Naive thymus-derived CD8-positive, alpha-beta T cell (primary cell): ENCODE measurements at places on chromosomes 7 and 10.

DNA sequence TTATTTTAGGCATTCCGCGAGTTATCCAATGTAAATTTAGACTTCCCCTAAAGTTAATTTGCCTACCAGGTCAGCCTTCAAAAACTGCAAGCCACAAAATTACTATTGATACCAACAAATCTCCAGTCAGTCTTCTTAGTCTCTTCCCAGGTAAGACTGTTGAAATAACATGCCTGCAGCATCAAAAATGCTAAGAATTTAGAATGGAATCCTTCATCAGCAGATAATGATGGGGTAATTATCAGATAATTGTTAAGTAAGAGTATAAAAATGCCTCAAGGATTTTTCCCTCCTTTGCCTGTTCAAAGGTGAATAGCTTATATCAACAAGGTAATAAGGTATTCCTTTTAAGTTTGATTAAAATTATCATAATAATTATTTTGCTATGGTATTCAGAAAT is 228.5 kb downstream of the BBS9 start:
- DNase-seq, result no peak

DNA sequence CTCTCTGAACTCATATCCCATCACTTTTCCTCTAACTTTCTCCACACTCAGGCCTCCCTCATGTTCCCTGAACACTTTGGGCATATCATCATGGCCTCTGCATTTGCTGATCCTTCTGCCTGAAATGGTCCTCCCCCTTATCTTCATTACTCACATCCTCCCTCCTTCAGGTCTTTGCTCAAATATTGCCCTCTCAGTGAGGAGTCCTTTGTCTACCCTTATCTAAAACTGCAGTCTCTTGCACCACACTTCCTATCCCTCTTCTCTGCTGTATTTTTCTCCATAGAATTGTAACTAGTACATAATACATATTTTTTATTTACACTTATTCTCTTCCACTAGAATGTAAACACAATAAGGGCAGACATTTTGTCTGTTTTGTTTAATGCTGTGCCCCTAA is 41.7 kb downstream of the DNAJC1 start:
- no peak for DNase-seq

DNA sequence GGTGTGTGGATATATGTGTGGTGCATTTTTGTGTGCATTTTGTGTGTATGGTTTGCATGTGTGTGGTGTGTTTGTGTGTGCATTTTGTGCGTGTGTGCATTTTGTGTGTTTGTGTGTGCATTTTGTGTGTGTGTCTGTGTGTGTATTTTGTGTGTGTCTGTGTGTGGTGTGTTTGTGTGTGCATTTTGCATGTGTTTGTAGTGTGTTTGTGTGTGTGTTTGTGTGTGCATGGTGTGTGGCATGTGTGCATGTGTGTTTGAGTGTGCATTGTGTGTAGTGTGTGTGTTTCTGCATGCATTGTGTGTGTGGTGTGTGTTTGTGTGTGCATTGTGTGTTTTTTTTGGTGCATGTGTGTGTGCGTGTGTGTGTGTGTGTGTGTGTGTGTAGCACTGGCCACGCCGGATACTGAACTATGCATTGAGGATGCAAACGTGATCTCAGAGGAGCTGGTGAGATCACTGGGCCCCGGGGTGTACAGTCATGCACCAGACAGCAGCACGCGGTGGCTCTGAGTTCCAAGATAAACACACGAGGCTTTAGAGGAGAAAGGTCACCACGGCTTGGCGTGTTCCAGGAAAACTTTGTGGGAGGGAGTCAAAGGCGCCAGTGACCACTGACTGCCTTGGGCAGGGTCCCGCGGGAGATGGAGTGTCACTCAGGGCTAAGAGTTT is 106.6 kb upstream of the SHH start:
- DNase-seq, result no peak

GRCh38 chr7:31734456-31734855 is 47.4 kb downstream of the PPP1R17 start:
- DNase-seq, result no peak

- DNase-seq, result no peak
Observed at GRCh38 chr10:86290933-86291615, 75.5 kb downstream of the GRID1 start.

DNA sequence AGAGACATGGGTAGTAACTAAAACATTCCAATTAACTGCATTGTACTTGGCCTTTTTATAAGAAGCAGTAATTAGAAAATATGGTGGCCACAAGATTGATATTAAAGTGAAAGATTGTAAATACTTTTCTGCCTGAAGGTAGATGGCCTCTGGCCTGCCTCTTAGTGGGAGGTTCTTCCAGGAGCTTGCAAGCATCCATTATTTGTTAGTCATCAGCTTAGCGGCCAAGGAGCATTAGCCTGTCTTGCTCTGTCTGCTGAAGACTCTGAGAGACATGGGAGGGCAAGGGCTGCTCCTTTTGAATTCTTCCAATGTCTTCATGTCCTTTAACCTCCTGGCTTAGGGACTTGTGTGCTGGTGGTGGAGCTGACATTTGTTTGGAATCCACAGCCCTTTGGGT is 80.4 kb downstream of the TCF7L2 start:
- DNase-seq, result no peak

GRCh38 chr10:21602313-21602712 is 68.3 kb downstream of the MLLT10 start:
- no peak for DNase-seq

DNA sequence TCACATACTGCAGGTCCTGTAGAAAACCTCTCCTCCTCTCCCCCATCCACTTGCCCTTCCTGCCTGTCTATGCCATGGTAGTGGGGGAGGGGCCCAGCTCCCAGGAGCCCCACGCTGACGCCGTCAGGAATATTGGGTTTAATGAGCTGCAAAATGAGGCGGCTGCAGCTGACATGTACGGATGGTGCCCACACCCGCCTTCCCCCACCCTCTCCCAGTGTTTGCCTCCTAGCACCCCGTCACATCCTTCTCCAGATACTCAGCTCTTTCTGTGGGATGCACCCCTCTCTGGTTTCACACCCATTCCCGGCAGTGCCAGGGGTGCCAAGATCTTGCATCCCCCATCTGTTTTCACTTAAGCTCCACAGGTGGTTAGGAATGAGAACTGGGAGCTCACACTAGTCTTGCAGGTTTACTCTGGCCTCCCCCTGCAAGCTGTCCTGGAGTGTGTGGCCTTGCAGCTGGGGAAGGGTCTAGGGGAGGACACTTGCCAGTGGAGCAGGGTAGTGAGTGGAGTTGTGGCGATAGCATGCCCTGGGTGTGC is 26.1 kb downstream of the GBX1 start:
- no peak for DNase-seq

- no peak for DNase-seq
Observed at GRCh38 chr7:120554960-120555571, 282.1 kb downstream of the KCND2 start.

- DNase-seq, result no peak
Observed at GRCh38 chr7:134089446-134089845, 37.7 kb upstream of the LRGUK start.

- DNase-seq, result no peak
Observed at GRCh38 chr7:153808117-153808516, 244.1 kb upstream of the DPP6 start.

- no peak for DNase-seq
Observed at GRCh38 chr7:151707105-151707469, 169.8 kb downstream of the PRKAG2 start.

GRCh38 chr7:96016735-96017134 is 244.4 kb downstream of the DYNC1I1 start:
- no peak for DNase-seq

DNA sequence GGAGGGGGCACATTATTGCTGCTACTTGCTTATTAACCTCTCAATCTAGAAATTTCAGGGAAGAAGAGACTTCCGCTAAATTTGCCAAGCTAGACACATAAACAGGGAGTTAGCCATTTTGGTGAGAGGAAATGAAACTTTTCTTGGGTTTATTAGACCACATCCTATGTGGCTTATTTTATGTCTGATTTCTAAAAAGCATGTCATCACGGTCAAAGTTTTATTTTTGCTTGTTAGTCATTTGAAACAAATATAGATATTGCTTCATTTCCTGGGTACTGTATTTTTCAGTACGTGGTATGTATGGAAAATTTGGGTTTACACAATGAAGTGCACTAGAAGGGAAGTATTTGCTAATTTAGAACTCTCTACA is 144.1 kb downstream of the TCF7L2 start:
- DNase-seq, result no peak

- DNase-seq, result no peak
Observed at GRCh38 chr10:61301575-61301974, 151.6 kb downstream of the TMEM26 start.

- DNase-seq, result no peak
Observed at GRCh38 chr7:21125297-21125696, 302.6 kb upstream of the SP4 start.

GRCh38 chr7:157516911-157517781 is 180.3 kb downstream of the DNAJB6 start:
- DNase-seq, result no peak

DNA sequence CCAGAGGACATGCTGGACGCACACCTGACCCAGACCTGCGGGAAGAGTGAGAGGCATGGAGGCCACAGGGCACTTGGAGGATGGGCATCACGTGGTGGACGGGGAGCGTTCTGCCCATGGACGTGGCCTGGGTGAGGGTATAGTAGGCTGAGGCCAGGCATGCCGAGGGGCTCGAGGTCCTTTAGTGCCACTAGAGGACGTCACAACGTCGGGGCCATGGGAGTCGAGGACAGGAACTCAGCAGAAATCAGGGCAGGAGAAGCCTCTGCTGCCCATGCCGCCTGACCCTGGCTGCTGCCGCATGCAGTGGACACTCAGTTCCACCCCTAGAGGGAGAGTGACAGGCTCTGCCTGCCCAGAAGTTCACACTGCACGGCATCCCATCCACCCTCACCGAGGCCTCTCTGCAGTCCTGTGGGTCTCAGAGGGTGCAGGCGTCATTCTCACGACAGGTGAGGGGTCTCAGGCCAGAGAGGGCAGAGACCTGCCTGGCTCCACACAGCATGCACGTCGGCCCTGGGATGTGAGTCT is 198.7 kb downstream of the ADARB2 start:
- peak; percentile 40 for DNase-seq

- DNase-seq, result no peak
Observed at GRCh38 chr10:95125582-95125981, 56.3 kb upstream of the CYP2C8 start.

DNA sequence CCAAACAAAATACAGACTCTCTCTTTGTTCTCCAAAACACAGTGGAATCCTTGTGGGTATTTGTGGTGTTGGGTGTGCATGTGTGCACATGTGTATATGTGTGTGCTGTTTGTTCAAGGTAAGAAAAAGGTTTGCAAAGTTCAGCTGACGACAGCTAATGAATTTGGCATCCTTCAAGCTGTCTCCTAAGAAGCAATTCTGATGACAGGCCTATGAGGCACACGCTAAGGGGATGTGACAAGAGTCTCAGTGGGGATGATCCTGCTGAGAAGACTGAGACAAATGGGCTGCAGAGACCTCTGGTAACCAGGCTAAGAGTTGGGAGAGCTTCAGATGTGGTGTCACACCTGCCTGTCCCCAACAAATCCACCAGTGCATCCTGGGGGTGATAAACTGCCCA is 26.5 kb upstream of the CELF2 start:
- DNase-seq, result no peak

DNA sequence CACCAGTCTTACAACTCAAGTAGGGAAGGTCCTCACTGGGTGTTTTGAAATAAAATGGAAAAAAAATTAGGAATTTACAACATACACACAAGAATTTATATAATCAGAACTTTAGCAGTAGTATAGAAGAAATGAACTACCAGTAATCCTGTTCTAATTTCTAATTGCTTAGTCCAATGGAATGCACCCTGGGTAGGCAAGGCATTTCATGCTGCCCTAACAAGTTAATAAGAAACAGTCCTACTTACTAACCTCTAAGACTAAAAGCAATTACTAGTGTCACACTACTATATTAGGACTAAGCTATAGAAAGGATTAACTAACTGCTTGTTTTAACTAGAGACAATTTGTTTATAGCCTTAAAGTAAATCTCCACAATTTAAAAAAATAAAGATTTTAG is 158.1 kb downstream of the BTAF1 start:
- no peak for DNase-seq

GRCh38 chr7:30934225-30934624 is 22.6 kb downstream of the AQP1 start:
- no peak for DNase-seq

DNA sequence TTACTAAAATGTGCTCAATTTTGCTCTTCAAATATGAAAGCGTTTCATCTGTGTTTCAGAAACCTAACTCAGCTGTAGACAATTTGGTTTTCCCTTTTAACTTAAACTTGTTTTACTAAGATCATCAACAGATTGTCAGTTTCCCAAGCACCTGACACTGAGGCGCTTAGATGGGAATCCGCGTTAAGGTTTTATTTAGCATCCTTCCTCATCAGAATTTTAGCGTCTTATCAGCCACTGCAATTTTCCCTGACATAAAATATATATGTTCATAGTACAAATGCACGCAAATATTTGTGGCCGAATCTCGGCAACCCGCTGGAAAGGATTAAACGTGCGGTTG is 1.2 kb downstream of the SGCE start:
- no peak for DNase-seq

DNA sequence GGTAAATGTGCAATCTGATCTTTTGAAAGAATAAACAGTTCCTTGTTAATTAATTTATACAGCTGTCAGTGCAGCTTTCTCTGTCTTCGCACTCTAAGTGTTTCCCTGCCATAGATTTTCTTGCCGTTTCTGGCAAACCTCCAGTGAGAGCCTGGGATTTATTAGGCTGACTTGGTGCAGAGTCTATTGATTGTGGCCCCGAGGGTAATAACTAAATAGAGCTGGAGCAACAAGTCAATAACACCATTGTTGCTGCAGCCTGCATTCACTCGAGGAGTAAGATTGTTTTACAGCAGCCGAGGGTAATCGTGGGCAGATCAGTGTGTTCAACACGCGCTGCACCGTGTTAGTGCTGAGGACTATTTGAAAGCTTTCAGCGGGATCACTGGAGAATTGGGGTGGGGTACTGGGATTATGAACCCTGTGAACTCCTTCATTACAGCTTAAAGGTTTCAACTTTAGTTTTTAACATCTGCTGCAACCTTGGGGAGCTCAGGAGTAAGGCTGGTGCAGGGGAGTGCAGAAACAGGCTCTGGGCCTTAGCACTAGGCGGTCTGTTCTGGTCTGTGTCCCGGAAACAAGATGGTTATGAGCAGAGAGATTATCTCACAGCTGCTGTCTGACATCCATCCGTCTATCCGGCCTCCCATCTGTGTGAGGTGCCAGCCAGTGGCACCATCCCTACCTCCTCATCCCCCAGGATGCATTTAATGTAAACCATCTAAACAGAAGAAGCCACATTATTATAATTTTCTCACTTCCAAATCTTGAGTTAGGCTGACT is 174.0 kb upstream of the TCF7L2 start:
- no peak for DNase-seq

GRCh38 chr7:119720541-119720940 is 552.4 kb upstream of the KCND2 start:
- no peak for DNase-seq

- no peak for DNase-seq
Observed at GRCh38 chr7:1900847-1901246, 230.8 kb downstream of the ELFN1 start.

GRCh38 chr10:133261726-133262325 is 14.8 kb downstream of the ADAM8 start:
- DNase-seq, result peak; percentile 75

GRCh38 chr7:26305869-26306665 is 14.4 kb downstream of the SNX10 start:
- DNase-seq, result no peak

- no peak for DNase-seq
Observed at GRCh38 chr10:122375679-122376160, 1.2 kb downstream of the PLEKHA1 start.

GRCh38 chr7:114931656-114932011 is 9.7 kb downstream of the MDFIC start:
- DNase-seq, result no peak
